Transverse colon (tissue), 4 donors: ENCODE measurements at places on chromosomes 16 and 17. TPM values are rescaled to one million over a fixed set of nuclear protein-coding genes. Genes with fewer than 3 reads are reported as not detected.

- no peaks in the 10 kb centered on the region for H3K36me3 ChIP-seq
- no peaks in the 10 kb centered on the region for H3K4me1 ChIP-seq
- H3K27ac ChIP-seq = no peak overlapping the region
- no peak overlapping the region for H3K4me3 ChIP-seq
Observed at GRCh38 chr17:80882323-80882722, 109.3 kb upstream of the CHMP6 start.

DNA sequence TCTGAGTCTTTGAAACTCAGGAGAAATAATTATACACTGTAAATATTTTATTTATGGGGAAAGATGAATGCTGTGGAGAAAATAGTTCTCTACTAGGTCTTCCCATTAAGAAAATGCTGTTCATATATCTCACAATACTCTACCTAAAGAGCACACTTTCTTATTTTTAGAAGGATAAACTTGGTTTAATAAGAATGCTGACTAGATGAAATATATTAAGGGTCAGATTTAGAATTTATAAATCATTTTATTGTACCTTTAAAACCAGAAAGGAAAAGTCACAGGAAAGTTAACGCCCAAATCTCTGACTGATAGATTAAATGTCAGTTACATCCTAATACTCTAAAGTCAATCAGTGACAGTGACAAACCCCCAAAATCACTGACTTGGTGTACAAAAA, 48.7 kb downstream of the SLC6A4 start:
- H3K27ac ChIP-seq = no peak overlapping the region
- no peak overlapping the region for H3K4me3 ChIP-seq
- no peaks in the 10 kb centered on the region for H3K4me1 ChIP-seq

SLC38A8 gene
- total RNA-seq = not detected

DNA sequence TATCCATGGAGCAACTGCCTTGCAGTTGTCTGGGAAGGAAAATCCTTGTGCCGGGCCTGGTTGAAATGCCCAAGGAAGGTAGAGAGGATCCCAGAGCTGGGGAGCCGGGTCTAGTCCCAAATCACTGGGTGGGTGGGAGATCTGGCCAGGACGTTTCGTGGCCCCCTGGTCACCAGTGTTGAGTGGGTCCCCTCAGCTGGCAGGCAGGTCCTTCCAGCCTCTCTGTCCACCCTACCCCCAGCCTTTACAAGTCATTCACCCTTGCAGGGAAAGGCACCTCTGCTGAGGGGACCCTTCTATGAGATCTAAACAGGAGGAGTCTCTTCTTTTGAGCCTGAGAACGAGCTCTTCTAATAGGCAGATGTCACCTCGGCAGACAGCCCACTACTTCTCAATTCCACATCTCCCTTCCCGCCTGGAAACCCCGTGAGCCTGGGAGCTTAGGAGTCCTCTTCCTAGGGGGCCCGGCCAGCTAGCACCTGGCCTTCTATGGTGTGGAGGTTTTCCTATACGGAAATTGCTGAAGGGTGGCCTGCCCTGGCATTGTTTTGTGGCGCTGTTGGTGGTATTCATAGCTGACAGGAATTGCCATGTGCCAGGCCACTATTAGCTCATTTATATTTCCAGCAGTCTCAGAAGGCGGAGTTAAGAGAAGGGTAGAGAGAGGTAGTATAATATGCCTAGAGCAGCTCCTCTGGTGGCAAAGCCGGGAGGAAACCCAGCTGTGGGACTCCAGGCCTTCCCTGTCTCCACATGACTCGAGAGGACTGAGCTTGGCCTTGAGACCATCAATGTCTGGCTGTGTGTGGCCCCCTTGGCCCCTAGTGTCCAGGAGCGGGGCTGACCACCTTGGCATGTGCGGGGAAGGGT, 13.3 kb downstream of the MPRIP start:
- no peaks in the 10 kb centered on the region for H3K27me3 ChIP-seq
- peaks cover 53% of the 10 kb centered on the region for H3K4me1 ChIP-seq
- H3K27ac ChIP-seq = peak overlapping the region; percentile 32
- no peak for DNase-seq

GRCh38 chr17:73646409-73647300, 2.4 kb upstream of the SDK2 start:
- H3K27ac ChIP-seq = no peak overlapping the region
- no peak for DNase-seq
- no peaks in the 10 kb centered on the region for H3K36me3 ChIP-seq
- H3K27me3 ChIP-seq = peaks cover 54% of the 10 kb centered on the region
- peaks cover 51% of the 10 kb centered on the region for H3K4me1 ChIP-seq

DNA sequence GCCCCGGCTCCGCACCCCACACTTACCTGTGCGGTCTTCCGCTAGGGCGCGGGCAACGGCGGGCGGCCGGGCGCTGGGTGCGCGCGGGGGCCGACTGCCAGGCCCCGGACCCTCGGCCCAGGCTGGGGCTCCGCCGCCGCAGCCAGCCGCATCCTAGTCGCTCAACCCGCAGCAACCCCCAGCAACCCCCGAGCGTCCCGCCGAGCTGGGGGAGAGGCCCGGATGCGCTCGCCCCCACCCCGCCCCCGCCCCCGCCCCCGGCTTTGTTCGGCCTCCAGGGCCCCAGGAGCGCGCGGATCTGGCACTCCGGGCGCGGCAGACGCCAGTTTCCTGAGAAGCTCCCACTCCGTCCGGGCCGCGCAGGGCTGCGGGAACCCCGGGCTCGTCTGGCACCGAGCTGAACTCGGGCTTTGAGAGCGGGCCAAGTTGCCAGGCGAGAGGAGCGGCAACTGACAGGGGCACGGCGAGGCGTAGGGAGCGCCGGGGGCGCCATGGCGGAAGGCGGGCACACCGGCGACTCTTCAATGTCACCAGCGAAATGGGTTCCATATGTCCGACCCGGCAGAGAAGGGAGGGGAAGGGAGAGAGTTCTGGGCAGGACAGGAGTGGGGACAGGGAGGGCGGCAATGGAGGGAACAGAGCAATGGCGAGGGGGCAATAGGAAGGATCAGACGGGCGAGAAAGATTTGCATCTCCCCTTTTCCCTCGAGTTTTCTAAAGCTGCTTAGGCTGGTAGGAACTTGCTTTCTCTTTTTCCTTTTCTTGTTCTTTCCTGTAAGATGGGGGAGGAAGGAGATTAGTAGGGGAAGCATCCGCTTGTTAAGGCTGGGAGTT, 13.7 kb downstream of the HOXB4 start:
- DNase-seq = no peak
- H3K36me3 ChIP-seq = no peaks in the 10 kb centered on the region
- peak overlapping the region; percentile 94 for H3K27ac ChIP-seq
- no peaks in the 10 kb centered on the region for H3K27me3 ChIP-seq
- H3K4me3 ChIP-seq = peak overlapping the region; percentile 23

MPV17L gene
- total RNA-seq = 6.3 TPM

CALB2 gene
- total RNA-seq = 4.0 TPM

DNA sequence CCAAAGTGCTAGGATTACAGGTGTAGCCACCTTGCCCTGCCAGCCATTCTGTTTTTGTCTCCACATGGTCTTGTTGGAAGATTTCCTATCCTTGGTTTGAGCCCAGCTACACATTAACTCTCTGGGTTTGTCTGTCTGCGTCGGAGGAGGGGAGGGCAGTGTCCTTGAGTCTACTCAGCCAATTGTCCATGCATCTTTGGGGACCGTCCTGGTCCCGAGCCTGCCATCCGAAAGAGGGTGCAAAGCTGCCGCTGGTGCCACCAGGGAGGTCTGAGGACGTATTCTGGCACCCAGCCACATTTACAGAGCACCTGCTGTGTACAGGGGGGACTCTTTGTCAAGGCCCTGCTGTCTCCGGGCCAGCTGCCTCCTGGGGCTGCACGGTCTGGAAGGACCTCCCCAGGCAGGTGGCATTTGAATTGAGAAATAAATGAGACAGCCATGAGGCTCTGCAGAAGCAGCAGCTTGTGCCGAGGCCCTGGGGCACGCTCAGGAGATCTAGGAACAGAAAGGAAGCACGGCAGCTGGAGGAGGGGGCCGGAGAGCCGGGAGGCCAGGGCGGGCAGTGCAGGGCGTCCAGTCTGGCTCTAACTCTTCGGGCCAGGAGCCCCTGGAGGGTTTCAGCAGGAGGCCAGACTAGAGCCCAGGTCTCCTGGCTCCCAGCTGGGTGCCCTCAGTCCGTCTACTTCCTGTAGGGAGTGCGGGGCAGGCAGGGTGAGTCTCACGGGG, 1.5 kb downstream of the CYBA start:
- no peaks in the 10 kb centered on the region for H3K27me3 ChIP-seq
- peak overlapping the region; percentile 89 for H3K27ac ChIP-seq
- no peaks in the 10 kb centered on the region for H3K36me3 ChIP-seq
- H3K4me1 ChIP-seq = peaks cover 44% of the 10 kb centered on the region
- peak; percentile 41 for DNase-seq
- peak overlapping the region; percentile 65 for H3K4me3 ChIP-seq

- H3K27ac ChIP-seq = no peak overlapping the region
- H3K4me3 ChIP-seq = no peak overlapping the region
Observed at GRCh38 chr16:74281300-74281699, 15.3 kb upstream of the PSMD7 start.

DNA sequence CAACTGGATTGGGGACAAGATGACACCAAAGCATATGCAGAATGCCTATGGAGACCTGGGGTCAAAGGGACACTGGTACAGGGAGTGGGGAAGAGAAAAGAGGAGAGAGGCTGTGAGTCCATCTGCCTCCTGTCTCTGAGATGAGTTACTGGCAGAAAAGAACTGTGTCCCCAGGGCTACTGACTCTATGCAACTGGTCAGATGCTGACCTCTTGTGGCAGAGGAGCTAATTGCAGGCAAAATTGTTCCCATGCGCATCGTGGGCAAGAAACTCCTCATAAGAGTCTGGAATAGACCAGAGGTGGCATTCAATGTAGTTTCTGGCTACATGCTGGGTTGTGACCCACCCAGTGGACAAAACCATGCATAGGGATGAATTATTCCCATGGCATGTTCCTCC, 26.1 kb upstream of the MLKL start:
- no peak overlapping the region for H3K27ac ChIP-seq
- H3K27me3 ChIP-seq = no peaks in the 10 kb centered on the region
- H3K4me1 ChIP-seq = peaks cover 15% of the 10 kb centered on the region
- no peaks in the 10 kb centered on the region for H3K36me3 ChIP-seq
- H3K4me3 ChIP-seq = no peak overlapping the region

- DNase-seq = no peak
- no peaks in the 10 kb centered on the region for H3K27me3 ChIP-seq
- no peak overlapping the region for H3K4me3 ChIP-seq
- no peak overlapping the region for H3K27ac ChIP-seq
Observed at GRCh38 chr16:4064950-4065352, 51.3 kb downstream of the ADCY9 start.

- DNase-seq = no peak
- no peak overlapping the region for H3K27ac ChIP-seq
- no peaks in the 10 kb centered on the region for H3K36me3 ChIP-seq
- H3K4me1 ChIP-seq = no peaks in the 10 kb centered on the region
- no peak overlapping the region for H3K4me3 ChIP-seq
Observed at GRCh38 chr17:66889480-66890230, 54.7 kb downstream of the CACNG5 start.

DNA sequence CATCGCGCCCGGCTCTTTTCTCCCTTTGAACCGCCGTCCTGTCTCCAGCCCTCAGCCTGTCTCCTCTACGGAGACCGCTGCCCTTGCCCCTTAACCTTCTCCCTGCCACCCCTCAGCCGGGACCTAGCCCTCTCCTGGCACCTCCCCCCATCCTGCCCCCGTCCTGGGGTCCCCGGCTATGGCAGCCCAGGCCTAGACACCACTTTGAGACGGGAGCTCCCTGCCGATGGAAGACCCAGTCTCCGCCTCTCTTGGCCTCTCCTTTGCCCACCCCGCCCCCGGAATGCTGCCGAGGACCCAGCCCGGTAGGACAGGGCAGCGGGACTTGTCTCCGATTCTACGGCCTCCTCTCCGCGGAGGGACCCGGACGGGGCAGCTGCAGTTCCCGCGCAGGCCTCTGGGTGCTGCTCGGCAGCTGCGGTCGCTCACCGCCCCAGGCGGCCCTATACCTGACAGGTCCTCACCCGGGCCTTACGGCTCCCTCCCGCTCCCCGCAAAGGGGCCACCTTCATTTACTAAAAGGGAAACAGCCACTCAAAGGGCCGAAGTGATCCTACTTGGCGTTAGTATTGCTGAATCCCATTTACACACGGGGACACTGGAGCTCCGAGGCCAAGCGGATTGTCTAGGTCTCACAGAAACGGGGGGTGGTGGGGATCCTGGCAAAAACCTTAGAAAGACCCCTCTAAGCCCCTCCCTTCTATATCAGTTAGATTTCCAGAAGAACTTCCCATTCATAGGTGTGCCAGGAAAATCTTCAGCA, 32.6 kb upstream of the TAC4 start:
- DNase-seq = peak; percentile 71
- H3K4me1 ChIP-seq = peaks cover 3% of the 10 kb centered on the region
- no peak overlapping the region for H3K27ac ChIP-seq
- no peak overlapping the region for H3K4me3 ChIP-seq
- peaks cover 82% of the 10 kb centered on the region for H3K27me3 ChIP-seq

DNA sequence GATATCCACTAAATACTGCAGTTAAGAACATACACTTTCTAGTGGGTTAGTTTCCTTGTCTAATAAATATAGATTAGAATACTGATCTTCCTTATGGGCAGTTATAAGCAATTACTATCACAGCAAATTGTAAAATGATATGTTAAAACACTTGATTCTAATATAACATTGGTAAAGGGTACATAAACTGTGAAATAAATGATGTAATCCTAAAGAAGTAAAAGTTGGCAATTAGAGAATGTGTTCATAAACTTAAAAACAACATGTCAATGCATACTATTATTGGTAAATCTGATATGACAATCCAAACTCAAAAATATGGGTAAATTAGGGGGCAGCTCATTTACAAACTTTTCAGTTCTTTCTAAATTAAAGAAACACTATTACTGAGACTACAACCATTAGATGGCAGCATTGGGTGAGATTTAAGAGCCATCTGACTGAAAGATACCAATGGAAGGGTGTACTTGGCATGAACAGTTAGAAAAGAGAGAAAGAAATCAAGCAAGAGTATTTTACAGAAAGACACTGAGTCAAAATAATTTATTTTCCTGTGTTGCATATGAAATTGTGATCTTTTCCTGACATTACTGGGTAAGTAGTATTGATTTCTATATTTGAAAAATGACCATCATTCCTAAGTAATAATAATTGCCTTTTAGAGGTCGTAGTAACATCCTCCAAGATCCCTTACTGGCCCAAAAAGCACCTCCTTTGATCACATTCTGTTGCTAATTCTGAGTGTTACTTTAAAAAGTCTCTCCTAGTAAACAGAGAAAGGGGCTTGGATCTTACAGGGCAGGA, 119.6 kb downstream of the SPAG9 start:
- no peak overlapping the region for H3K27ac ChIP-seq
- peaks cover 67% of the 10 kb centered on the region for H3K36me3 ChIP-seq
- H3K27me3 ChIP-seq = no peaks in the 10 kb centered on the region

NEUROD2 gene
- total RNA-seq = not detected

GRCh38 chr16:89798832-89799370, 17.5 kb downstream of the FANCA start:
- H3K27ac ChIP-seq = no peak overlapping the region
- DNase-seq = no peak
- no peak overlapping the region for H3K4me3 ChIP-seq
- no peaks in the 10 kb centered on the region for H3K27me3 ChIP-seq
- H3K36me3 ChIP-seq = no peaks in the 10 kb centered on the region

ORAI3 gene
- 34.8 TPM for total RNA-seq

PARD6A gene
- 6.3 TPM for total RNA-seq

GRCh38 chr16:1877089-1877488, 5.1 kb upstream of the MEIOB start:
- DNase-seq = peak; percentile 66
- H3K27me3 ChIP-seq = peaks cover 53% of the 10 kb centered on the region
- peak overlapping the region; percentile 50 for H3K27ac ChIP-seq
- no peaks in the 10 kb centered on the region for H3K36me3 ChIP-seq
- no peak overlapping the region for H3K4me3 ChIP-seq
- peaks cover 12% of the 10 kb centered on the region for H3K4me1 ChIP-seq

ASPHD1 gene
- 1.1 TPM for total RNA-seq
